ENCODE measurements at places on chromosomes 16 and 17.

DNA sequence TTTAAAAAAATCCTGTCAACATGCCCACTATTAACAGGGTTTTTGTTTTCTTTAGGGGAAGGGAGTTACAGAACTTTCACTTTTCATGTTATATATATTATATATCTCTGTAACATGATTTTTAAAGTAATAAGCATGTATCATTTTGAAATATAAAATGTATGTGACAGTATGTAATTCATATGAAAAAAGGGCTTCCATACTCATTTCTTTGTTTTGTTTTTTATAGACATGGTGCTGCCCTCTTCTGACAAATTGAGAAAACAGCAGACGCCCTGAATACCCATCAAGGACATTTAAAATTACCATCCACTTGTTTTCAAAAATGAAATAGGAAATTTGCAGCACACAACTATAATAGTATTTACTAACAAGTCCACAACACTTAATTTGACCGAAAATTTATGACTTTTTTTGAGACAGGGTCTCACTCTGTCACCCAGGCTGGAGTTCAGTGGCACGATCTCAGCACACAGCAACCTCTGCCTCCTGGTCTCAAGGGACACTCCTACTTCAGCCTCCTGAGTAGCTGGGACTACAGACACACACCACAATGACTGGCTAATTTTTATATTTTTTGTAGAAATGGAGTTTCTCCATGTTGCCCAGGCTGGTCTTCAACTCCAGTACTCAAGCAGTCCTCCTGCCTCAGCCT lies 30.4 kb downstream of the CFDP1 start:
- DNase-seq, result peak; percentile 20

DNA sequence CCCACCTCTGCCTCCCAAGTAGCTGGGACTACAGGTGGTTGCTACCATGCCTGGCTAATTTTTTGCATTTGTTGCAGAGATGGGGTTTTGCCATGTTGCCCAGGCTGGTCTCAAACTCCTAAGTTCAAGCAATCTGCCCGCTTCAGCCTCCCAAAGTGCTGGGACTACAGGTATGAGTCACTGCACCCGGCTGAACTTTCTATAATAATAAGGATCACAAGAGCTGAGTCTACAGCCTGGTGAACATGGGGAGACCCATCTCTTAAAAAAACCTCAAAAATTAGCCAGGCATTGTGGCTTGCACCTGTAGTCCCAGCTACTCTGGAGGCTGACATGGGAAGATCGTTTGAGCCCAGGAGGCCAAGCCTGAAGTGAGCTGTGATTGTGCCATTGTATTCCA lies 53.5 kb downstream of the WDR59 start:
- no peak for DNase-seq

DNA sequence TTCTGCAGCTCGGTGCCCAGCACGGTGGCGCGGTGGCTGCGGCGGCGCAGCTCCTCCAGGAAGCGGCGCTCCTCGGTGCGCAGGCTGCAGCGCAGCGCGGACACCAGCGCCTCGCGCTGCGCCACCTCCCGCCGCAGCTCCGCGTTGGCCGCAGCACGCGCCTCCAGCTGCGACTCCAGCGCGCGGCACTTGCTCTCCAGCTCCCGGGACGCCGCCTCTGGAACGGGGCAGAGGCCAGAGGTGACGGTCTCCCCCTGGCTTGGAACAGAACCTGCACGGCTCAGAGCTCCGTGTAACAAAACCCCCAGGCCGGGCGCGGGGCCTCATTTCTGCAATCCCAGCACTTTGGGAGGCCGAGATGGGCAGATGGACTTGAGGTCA lies 13.2 kb upstream of the CLUH start:
- DNase-seq, result no peak

- peak; percentile 76 for DNase-seq
Observed at GRCh38 chr17:80649672-80650330, 105.2 kb downstream of the RPTOR start.

GRCh38 chr16:942436-943060 lies 28.2 kb downstream of the LMF1 start:
- no peak for DNase-seq

Data from SHP77 (cell line).